Activated CD8-positive, alpha-beta memory T cell treated with anti-CD3 and anti-CD28 coated beads for 48 hours (primary cell): ENCODE measurements at places on chromosomes 1 and 21.

DNA sequence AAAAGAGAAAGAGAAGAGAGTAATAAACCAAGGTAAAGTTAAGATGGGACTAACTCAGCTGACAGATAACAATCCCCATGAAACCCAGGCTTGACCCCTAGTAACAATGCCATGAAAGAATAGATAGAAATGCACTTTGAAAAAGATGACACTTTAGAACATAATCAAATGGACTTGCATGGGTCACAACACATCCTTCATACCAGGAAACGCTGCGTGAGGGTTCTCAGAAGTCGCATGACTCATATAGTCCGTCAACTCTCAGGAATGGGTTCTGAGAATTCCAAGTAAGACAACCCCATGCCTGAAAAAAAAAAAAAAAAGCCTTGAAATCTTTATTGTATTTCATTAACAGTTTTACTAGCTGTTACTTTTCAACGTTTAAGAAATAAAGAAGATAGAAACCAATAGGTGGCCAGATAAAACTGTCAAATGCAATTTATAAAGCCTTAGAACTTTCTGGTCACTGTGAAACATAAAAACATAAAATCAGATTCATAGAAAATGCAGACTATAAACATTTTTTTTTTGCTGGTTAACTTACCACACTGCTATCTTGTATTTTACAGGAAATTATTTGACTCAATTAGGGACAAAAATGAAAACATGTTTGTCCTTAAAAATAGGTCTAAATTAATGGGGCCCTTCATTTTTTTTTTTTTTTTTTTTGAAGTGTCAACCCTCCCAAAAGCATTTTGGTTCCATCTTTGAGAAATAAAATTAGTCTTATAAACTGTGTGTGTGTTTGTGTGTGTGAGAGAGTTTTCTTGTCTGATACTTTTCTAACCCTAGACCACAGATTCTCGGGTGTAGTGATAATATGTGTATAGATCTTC, 202.1 kb downstream of the NCAM2 start:
- DNase-seq: no peak

DNA sequence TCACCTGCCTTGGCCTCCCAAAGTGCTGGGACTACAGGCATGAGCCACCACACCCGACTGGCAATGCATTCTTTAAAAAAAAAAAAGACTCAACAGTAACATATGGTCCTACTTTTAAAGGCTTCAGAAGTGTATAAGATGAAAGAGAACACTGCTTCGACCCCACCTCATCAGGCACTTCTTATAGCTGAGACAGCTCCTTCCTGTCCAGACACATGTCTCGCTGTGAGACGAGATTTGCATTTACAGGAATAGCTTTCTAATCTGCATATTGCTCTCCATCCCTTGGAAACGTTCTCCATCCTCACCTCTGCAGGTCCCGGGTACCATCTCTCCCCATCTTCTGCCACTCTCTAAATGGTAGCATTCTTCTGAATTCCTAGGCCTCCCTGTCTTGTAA, 6.7 kb downstream of the AZIN2 start:
- no peak for DNase-seq

DNA sequence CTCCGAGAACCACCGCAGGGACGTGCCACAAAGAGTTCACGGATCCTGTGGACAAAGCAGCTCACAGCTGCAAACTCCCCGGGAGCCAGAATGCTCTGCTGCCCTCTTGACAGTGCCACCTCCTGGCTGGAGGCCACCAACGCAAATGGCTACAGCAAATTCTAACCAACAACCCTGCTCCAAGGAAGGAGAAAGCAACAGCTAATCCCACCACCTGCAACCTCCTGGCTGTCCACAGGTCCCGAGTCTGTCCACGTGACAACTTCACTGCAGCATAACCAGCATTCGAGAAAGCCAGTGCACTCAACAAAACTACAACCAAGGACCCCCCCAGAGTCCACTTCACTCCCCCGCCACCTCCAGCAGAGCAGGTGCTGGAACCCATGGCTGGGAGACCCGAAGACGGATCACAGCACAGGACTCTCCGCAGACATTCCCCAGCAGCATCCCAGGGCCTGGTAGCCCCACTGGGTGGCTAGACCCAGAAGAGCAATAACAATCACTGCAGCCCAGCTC, 17.3 kb downstream of the POFUT2 start:
- DNase-seq: no peak

GRCh38 chr1:113073479-113073950, 517 bp downstream of the LRIG2 start:
- DNase-seq: no peak

GRCh38 chr1:1921459-1921862, 2.4 kb upstream of the TMEM52 start:
- no peak for DNase-seq

GRCh38 chr1:117232531-117232930, 21.8 kb upstream of the VTCN1 start:
- DNase-seq: no peak
